Left ventricle myocardium superior (tissue), 1 donor: ENCODE measurements at places on chromosomes 5 and 9. TPM values are rescaled to one million over a fixed set of nuclear protein-coding genes. Genes with fewer than 3 reads are reported as not detected.
A peak's percentile ranks its signal among the peaks of the same experiment; 100 is the strongest.

CER1 gene
- not detected for total RNA-seq

TMEM252 gene
- total RNA-seq: not detected

PTGDS gene
- 5,424 TPM for total RNA-seq

ANKRD31 gene
- not detected for total RNA-seq

BAAT gene
- total RNA-seq: not detected

MEF2C gene
- 51.4 TPM for total RNA-seq

SLCO4C1 gene
- total RNA-seq: 0.17 TPM

CETN3 gene
- total RNA-seq: 26.9 TPM

GRCh38 chr5:60960591-60960990 is 15.6 kb downstream of the NDUFAF2 start:
- DNase-seq: no peak

- no peak for DNase-seq
Measured at GRCh38 chr5:11300736-11301135, 539.7 kb upstream of the DAP start.

- no peak for DNase-seq
Measured at GRCh38 chr5:84227236-84227635, 157.4 kb downstream of the EDIL3 start.

DNA sequence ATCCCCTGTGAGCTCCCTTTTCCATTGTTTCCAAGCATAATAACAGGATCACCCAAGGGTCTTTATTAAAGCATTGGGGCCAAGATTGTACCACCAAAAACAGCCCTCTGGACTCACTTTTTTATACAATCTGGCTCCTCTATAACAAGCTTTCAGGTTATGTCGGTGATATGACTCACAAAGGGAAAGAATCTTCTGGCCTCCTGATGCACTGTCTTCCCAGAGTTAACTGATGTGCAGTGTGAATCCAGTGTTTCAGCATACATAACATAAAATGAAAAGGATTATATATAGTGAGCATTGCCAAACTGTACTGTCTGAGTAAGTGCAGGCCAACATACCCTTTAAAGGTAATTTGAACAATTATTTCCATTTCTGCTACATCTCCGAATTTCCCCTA is 33.9 kb upstream of the MAN2A1 start:
- DNase-seq: no peak

- DNase-seq: no peak
Measured at GRCh38 chr9:131117121-131117761, 8.1 kb upstream of the NUP214 start.

- DNase-seq: no peak
Measured at GRCh38 chr5:137836298-137836697, 31.4 kb upstream of the MYOT start.

DNA sequence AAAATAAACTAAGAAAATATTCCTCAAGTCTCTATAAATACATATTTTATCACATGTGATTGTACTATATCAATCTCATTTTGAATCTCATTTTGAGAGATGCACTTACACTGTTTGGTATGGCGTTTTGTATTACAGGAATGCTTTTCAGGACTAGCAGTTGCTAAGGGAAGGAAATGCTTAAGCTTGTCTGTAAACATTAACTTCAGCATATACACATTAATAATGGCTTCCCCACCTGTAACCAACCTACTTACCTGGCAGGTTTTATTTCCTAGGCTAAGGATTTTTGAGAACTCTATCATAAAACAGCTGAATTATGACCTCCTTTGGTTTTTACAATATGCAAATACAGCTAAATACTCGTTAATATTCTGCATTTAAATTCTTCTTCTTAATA is 141.0 kb upstream of the GRHPR start:
- no peak for DNase-seq

- no peak for DNase-seq
Measured at GRCh38 chr5:65535529-65535987, 27.4 kb downstream of the CENPK start.

DNA sequence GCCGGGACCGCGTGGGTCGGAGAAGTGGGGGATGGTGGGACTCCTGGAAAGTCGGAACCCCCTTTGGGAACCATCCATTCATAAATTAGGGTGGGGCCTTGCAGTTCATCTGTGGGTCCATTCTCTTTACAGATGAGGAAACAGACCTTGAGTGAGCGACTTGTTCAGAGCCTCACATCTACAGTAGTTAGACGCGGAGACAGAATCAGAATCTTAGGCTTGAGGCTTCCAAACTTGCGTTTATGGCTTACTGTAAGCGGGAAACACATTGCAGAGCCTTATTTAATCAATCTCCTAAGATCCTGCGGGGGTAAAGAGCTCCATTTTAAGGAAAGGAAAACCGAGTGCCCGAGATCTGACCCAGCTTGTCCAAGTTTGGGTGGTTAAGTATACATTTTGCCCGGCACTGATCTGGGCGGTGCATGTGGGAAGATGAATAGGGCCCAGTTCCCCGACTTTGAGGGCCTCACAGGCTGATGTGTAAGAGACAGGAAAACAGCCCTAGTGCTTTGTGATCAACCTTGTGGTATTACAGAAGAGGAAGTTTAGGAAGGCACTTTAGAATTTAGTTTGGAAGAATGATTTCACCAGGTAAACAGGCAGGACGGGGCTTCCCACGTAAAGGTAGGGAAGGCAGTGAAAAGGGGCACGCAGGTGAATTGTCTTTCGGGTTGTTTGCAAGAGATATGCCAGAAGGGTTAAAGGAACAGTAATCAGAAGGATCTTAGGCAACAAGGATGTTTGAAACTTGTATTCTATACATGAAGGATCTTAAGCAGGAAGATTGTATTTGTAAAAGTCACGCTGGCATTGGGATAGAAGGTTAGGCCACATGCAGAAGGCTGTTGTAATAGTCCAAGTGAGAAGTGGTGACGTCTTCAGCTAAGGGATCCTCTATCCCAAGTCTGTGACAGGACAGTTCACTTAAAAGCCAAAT is 744 bp downstream of the TARS1 start:
- DNase-seq: no peak

- no peak for DNase-seq
Measured at GRCh38 chr5:19261879-19262278, 726.1 kb downstream of the CDH18 start.

DNA sequence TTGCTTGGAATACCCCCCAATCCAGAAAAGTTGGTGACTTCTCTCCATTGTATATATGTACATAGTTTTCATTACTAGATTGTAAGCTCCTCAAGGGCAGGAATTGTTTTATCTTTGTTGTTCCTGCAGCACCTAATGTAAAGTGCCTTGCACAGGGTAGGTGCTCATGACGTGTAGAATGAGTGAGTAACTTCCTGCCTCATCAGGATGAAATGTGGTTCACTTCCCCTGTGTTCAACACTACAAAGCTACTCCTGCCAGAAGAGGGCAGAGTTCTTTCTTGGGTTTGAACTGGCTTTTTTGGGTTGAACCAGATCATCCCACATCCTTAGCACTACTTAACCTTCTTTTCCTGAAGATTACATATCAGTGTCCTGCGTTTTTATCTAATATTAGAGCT is 23.9 kb downstream of the GTF3C4 start:
- no peak for DNase-seq

DNA sequence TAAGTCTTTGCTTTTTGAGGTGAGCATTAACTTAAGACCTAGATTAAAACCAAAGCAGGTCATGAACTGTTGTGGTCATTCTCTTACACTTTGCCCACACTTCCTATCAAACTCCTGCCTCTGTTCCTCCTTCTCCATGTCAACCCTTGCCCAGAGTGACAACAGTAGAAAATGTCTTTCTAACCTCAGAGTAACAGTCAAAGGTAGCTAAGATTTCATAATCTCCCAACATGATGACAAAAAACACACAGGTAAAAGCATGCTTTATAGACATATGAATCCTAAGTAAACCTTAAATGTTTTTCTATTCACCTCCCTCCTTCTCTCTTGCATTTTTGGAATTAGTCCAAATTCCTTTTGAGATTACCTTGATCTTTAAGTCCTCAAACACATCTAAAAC is 422.3 kb downstream of the SPATA31D1 start:
- no peak for DNase-seq

GRCh38 chr5:96776621-96777020 is 31.1 kb downstream of the ERAP1 start:
- no peak for DNase-seq

- DNase-seq: no peak
Measured at GRCh38 chr5:73985145-73985544, 359.1 kb downstream of the ARHGEF28 start.

DNA sequence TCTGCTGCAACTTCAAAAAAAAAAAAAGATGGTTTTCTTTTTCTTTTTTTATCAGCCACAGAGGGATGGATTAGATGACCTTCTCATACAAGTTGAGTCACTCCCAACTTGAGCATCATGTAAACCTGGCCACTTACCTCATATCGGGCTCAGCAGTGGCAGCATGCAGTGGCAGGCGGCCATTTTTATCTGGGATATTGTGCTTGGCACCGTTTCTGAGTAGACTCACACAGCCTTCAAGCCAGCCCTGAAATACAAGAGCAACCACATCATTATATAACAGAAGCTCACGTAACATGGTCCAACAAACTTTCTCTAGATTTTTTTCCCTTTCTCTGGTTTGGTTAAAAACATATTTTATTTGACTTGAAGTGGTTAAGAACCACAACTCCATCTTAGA is 62.6 kb downstream of the ANKRD55 start:
- no peak for DNase-seq

DNA sequence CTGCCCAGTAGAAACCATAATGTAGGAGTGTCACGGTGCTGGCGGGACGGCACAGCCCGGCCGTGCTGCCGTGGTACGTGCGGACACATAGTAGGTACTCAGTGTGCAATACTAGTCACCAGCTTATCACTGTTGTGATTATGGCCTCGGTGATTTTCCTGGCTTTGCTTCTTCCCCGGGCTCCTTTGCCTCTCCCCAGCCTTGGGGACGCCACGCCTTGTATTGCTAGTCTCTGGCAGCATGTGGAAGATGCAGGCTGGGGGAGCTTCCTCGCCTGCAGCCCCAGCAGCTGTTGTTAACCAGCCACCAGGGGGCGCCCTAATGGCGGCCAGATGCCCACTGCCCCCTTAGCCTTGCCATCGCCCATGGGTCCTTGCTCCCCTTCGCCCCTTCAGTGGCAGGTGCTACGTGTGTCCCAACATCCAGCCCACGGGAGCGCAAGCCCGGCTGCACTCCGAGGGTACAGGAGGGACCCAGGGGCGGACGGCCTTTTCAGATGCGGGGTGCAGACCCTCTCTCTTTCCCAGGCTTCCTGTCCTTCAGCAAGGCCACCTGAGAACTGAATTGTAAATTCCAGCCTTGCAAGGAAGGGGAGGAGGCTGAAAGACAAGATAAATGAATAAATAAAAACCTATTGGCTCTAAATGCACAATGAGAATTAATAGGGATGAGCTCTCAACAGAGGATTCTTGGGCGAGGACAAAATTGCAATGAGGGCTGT is 8.0 kb downstream of the NTNG2 start:
- DNase-seq: peak; percentile 74
